ENCODE measurements at places on chromosomes 3 and 15. TPM values are rescaled to one million over a fixed set of nuclear protein-coding genes. Genes with fewer than 3 reads are reported as not detected.

- DNase-seq: no peak
Observed at GRCh38 chr3:60313951-60314461, 937.2 kb downstream of the FHIT start.

GRCh38 chr3:196419386-196419785, 12.8 kb downstream of the UBXN7 start:
- no peak for DNase-seq

Gene CX3CR1
- 1.4 TPM for polyA plus RNA-seq

Gene CD276
- 146 TPM for polyA plus RNA-seq

Gene MESP2
- polyA plus RNA-seq: 1.1 TPM

Gene PRSS50
- polyA plus RNA-seq: 2.0 TPM

Gene ACAN
- polyA plus RNA-seq: 0.51 TPM

Measured in cardiac muscle cell (in vitro differentiated cells and primary cell).